ENCODE measurements at places on chromosomes 5 and 9.
A peak's percentile ranks its signal among the peaks of the same experiment; 100 is the strongest.

DNA sequence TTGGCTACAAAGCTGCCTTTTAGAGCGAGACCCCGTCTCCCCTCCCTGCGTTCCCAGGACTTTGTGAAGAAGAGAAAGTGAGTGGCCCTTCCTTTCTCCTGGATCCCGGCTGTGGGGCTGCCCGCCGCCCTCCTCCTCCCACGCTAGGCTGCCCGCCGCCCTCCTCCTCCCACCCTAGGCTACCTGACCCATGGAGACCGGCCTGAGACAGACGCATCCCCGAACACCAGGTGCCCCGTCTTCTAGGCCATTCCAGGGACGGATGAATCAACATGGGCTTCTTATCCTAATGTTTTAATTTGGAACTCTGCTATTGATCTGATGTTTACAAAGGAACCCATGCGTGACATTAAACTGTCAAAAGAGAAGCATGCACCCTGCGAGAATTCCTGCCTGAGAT is 117.3 kb upstream of the LPCAT1 start:
- DNase-seq = no peak

DNA sequence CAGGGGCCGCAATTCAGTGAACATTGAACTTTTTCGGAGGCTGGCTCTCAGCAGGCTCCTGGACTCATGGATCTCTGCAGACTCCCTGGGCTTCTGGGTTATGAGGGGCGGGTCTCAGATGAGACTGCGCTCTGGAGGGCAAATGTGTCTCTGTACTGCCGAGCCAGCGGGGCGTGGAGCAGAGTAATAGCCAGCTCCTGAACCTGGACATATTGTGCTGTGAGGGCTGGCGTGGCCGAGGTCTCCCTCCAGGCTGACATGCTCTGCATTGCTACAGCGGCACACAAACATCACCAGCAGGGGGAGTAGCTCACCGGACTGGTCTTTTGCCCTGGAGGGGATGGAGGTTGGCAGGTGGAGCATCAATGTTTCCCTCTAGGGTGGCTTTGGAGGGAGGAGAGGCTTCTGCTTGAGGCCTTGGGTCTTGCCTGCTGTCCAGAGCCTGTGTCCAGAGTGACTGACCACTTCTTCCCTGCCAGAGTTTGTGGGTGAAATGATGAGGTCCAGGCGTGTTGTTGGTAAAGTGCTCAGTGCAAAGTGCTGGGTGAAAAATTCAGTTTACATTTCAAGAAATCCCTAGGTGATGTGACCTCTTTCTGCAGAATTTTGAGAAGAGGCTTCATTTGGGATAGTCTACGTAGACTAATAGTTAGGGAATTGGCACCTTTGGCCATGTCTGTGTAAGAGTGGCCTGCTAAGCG is 10.9 kb upstream of the GADD45G start:
- DNase-seq = peak; percentile 80

- DNase-seq = no peak
These were observed 272.6 kb downstream of the ENC1 start for GRCh38 chr5:74367934-74368333.

GRCh38 chr5:139110526-139111168 is 87.5 kb downstream of the SIL1 start:
- no peak for DNase-seq

DNA sequence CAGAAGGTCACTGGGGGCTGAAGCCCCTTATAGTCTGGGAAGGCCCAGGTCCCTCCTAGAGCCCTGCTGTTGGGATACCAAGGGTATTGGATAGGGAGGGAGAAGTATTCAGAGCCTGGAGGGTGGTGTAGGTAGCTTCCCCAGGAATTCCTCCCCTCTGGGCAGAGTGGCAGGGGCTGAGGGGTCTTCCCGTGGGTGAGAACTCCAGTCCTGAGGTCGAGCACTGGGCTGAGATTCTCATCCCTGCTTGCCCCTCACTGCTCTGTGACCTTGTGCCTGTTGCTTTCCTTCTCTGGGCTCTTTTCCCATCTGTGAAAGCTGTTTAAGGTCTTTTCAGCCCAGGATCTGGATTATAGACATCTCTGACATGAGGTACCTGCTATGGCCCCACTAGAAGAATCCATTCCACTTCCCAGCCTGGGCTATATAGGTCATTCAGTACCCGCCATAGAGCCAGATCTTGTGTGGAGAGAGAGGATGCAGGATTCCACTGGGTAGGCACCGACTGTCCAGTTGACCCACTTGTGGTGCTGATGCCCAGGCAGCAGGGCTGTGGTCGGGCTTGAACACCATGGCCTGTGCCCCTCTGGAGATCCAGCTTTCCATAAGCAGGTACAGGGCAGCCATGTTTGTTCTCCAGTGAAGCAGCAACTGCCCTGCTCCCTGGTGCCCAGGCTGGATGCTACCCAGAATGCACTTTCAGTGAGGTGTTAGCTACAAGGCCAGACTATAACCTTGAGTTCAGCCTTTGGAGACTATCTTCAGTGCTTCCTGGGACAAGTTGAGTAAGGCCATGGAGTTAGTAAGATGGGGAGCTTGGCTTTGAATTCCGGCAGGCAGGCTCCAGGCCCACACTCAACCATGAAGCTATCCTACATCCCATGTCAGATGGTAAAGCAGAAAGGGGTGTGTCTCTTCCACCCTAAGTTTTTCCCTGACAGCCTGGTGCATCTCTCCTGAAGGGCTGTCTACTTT is 60.1 kb downstream of the AMBP start:
- peak; percentile 48 for DNase-seq

- no peak for DNase-seq
These were observed 318.3 kb upstream of the PTGER4 start for GRCh38 chr5:40361378-40361777.

GRCh38 chr5:43947935-43948334 is 345.0 kb downstream of the NNT start:
- no peak for DNase-seq

DNA sequence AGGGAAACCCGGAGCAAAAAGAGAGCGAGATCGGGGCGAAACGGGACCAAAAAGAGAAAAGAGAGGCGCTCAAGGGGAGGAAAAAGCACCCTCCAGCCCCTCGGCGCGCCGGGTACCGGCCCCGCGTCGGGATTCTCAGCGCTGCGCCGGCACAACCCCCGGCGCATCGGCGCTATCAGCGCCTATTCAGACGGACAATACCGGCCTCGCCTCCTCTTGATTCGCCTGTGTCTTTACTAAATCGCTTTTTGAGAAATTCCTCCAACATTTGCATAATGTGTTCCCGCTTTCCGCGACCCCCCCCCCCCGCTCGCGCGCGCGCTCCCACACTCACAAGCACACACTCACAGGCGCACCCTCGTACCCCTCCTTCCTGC is 578 bp downstream of the LHX6 start:
- no peak for DNase-seq

DNA sequence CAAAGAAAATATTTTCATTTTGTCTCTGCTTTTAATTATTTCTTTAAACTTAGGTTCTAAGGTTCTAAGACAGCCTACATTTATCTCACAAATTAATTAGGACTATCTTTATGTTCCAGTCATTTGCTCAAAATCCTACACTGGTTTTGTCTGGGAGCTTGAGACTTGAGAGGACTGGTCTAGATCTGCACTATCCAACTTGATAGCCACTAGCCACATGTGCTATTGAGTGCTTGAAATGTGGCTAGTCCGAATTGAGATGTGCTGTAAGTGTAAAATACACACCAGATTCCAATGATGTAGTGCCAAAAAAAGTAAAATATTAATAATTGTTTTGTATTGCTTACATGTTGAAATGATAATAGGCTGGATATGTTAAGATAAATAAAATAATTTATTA is 7.2 kb downstream of the CDC37L1 start:
- DNase-seq = no peak

- DNase-seq = no peak
These were observed 255.5 kb downstream of the CDK5RAP2 start for GRCh38 chr9:120324461-120324860.

Data from activated CD8-positive, alpha-beta memory T cell treated with anti-CD3 and anti-CD28 coated beads for 24 hours (primary cell).